ENCODE measurements at places on chromosomes 5 and 9.

DNA sequence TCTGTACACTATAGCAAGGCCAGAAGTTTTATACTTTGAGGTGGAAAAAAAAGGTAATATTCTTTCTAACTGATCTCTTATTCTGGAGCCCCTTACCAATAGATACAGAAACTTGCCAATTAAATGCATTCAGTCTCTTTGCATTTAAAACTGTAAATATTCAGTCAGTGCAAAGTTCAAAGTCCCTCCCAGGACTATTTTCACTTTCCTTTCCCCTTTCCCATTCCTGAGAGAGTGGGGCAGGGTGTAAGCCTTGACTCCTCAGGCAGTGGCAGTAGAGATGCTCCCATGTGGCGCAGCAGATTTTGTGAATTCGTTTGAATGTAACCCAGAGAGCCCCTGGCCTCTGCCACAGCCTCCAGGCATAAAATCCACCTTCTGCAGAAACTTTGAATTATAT, 29.9 kb downstream of the CETN3 start:
- DNase-seq, result no peak

GRCh38 chr9:119877306-119877705, 508.1 kb upstream of the BRINP1 start:
- no peak for DNase-seq

DNA sequence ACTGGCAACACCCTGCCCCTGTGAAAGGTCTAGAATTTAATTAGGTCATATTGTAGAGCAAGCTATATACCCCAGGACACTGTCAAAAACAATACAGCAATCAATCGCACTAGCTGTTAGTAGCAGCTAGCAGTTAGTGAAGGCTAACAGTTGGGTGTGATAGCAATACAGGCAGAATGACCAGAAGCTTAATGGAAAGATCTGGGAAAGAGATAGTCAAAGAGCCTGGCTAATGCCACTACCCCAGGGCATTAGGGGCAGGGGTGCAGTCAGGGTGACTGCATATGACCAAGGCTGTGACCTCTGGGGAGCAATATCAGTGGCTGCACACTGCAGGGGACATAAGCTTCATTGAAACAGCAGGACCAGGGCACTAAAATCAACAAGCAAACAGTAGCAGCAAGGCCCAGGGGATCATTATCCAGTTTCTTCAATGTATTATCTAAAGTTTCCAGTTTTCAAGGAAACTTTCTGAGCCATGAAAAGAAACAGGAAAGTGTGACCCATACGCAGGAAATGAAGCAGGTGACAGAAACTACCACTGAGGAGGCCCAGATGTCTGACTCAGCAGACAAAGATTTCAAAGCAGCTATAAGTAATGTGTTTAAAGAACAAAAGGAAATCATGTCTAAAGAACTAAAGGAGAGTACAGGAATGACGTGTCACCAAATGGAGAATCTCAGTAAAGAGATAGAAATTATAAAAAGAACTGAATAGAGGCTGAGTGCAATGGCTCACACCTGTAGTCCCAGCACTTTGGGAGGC, 82.4 kb downstream of the ZNF354C start:
- DNase-seq, result no peak

DNA sequence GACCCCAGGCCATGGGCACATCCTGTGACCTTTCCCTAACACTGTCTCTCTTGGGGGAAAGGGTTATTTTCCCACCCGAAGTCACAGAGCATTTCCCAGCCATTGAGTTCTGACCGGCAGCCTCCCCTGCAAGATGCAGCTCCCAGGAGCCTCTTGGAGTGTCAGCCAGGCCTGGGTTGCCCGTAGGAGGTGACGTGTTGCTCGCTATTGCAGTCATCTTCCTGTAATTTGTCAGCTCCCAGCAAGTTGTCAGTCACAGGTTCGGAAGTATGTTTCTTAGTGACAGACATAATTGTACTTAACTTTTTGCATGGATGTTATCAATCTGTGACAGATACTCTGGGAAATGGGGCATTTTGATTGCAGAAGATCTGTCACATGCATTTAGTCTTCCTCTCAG, 74.5 kb downstream of the MVB12B start:
- DNase-seq, result no peak

DNA sequence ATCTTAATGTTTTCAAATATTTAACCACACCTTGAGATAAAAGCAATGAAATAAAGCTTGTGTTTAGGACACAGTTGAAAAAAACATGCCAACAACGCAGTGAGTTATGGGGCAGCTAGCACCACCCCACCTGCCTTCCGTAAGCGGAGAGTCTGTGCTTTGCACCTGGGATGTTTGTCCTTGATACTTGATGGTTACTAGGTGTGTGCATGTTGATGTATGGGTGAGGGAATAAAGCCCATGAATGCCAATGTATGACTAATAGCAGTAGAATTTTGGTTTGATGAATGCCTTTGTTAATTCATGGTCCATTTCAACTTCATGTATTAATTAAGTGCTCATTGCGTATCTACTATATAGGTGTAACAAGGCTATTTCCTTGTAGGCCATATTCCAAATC, 74.0 kb downstream of the PCSK5 start:
- DNase-seq, result no peak

- DNase-seq, result no peak
These were observed 988 bp downstream of the OXCT1 start for GRCh38 chr5:41869151-41869723.

DNA sequence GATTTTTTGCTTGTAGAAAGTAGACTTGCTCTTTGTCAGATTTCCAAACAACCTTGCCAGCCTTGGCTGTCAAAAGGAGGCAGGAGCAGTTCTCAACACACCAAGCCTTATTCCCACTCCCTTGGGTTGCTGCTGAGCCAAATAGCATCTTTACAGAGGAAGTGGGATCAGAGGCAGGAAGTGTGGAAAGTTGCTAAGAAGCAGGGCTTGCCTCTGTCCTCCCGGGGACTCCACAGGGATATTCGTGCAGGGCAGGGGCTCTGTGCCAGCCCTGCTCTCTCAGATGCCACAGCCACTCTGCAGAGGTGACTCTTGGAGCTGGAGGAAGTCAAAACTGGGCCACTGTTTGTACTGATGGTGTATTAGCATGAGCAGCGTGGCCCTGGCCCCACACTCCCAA, 24.3 kb downstream of the PTPDC1 start:
- no peak for DNase-seq

DNA sequence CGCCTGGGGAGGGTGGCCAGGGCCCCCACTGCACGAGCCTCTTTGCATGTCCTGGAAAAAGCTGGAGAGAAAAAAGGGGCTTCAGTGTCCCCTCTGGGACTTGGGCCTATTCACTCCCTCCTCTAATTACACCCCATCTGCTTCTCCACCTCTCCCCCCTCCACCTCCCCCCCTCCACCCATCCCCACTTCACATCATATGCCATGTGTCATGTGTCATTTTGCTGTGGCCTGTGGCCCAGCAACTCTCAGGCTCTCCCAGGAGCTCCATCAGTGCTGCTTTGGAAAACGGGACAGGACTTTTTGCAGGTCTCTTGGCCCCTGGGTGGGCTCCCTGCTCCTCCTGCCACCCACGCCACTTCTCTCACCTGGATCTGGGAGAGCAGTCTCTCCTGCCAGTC, 68.7 kb downstream of the NTNG2 start:
- DNase-seq, result no peak

- DNase-seq, result no peak
These were observed 170.5 kb downstream of the RGS3 start for GRCh38 chr9:113633782-113634595.

GRCh38 chr9:27572918-27573633, at the start of gene C9orf72:
C9orf72 (minus strand) TSS chr9:27573481; CDS start chr9:27567120, 6,361 bp downstream.
- DNase-seq, result peak; percentile 95

GRCh38 chr9:124291801-124292396, 34.1 kb downstream of the NEK6 start:
- DNase-seq, result no peak

- no peak for DNase-seq
These were observed 7.8 kb downstream of the KCNV2 start for GRCh38 chr9:2725126-2725525.

DNA sequence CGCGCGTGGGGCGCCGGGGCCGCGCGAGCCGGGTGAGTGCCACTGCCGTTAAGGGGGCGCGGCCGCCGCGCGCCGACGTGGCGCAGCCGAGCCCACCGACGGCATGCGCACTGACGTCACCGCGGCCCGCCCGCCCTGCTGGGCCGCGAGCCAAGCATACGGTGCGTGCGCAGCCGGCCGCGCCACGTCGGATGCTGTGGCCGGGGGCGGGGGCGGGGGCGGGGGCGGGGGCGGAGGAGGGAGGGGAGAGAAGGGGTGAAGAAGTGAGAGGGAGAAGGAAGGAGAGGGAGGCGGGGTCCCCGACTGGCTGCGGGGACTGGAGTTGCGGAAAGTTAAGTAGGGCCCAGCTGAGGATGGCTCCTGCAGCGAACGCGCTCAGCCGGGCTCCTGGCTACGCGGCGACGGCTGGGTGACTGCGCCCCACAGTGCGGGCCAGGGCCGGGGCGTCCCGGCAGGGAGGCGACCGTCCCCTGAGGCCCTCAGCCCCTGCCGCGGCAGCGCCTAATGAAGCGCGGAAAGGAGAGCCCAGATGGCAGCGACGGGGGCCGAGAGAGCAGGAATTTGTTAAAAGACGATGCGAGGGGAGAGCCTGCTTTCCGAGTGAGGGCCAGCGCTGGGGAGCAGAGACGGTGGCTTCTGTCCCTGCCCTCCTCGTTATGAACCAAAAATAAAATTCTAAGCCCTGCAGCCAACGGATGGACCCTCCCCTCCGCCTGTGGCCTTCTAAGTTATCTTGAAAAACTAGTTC, at the start of gene DAP:
DAP (minus strand) TSS at position 50 of the 748 bp plus-strand sequence. CDS start 166 bp downstream, outside the sequence.
- peak; percentile 89 for DNase-seq

- no peak for DNase-seq
These were observed 261.8 kb downstream of the CTNND2 start for GRCh38 chr5:11642438-11642837.

DNA sequence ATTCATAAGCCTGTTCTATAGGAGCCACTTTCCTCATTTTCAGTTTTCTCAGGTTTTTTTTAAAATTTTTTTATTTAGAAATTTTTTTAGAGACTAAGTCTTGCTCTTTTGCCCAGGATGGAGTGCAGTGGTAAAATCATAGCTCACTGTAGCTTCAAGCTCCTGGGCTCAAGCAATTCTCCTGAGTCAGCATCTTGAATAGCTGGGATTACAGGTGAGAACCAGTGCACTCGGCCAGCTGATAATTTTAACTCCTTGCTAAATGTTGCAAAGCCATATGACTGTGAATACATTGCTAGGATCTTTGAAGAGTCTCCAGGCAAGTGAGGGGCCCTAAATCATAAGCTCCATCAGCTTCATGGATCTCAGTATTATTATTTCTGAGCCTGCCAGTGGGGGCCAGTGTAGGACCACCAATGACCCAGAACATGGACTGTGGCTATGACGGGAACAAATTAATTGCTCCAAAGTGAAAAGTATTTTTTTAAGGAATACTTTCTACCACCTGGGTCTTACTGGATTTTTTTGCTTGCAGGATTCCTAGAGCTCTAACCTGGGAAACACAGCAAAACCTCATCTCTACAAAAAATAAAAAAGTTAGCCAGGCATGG, 5.7 kb upstream of the GAPVD1 start:
- DNase-seq, result peak; percentile 16

DNA sequence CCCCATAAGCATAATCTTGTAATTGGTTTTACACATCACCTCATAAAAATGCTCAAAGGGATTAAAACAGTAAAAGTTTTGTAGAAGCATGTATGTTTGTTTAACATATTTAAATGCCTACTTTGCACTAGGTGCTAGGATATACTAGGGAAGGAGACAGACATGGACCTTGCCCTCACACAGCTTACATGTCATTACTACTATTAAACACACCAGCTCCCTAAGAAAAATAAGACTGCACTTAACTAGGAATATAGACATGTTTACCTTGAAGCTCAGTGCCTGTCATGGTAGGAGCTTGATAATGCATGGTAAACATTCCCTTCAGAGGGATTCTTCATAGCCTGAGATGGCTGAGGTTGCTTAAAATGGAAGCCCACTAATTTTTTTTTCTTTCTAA, 6.2 kb downstream of the SHLD3 start:
- no peak for DNase-seq

DNA sequence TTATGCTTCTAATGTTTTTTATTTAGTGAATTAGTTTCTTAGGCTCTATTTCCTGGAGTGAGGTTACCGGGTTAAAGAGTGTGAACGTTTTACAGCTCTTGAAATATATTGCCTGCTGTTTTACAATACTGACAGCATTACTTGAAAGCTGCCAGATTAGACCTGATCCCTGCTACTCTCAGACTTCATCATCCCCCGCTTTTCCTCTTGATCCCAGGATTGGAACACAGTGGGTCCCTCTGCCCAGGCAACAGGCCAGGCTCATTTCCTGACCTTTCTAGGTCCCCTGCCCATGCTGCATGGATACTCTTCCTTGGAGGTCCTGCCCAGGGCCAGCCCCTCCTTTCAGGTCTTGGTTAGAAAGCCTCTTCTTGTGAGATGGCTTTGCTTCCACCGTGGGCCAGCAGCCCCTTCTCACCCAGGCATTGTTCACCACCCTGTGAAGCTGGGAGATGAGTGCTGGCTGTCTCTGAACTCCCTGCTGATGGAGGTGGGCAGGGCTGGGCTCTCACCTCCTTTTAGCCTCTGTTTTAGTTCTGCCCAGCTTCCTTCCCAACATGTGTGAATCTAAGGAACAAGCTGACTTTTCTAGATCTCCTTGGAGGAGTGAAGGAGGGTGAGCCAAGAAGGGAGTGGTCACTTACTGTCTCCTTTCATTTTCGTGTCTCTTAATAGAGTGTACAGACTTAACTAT, 15.5 kb upstream of the FAM120AOS start:
- DNase-seq, result no peak

Data from retina (tissue), 1 donor.